ENCODE measurements at places on chromosomes 3 and 15.

DNA sequence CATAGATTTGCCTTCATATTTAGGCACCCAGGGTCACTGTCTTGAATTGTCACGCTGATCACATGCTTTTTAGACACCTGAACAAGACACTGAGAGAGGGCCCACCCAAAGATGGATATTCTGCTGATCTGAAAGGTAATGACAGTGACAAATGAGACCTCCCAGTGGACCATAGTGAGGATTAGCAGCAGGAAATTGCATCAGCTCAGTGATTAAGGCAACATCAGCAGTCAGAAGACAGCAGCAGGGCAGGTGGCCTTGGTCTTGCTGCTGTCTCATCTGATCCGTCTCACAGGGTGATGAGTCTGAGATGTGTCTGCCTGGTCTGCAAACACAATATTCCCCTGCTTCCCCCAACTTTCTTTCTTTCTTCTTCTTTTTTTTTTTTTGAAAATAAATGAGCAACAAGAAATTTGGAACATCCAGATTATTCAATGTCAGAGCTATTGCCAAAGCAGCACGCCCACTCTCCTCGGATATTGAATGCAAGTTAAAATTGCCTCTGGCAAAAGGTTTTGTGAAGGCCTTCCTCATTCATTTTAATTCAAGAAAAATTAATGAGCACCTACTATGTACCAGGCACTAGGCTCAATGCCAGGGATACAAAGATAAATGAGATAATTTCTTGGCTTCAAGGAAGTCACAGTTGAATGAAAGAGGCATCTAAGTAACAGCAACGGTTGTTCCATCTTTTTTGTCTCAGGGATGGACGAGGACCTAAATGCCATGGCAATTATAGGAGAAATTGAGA, 14.1 kb downstream of the OTOL1 start:
- no peak for DNase-seq

- no peak for DNase-seq
These were observed 10.6 kb downstream of the SMC4 start for GRCh38 chr3:160409812-160410610.

- no peak for DNase-seq
These were observed 60.4 kb downstream of the MB21D2 start for GRCh38 chr3:192857260-192857661.

DNA sequence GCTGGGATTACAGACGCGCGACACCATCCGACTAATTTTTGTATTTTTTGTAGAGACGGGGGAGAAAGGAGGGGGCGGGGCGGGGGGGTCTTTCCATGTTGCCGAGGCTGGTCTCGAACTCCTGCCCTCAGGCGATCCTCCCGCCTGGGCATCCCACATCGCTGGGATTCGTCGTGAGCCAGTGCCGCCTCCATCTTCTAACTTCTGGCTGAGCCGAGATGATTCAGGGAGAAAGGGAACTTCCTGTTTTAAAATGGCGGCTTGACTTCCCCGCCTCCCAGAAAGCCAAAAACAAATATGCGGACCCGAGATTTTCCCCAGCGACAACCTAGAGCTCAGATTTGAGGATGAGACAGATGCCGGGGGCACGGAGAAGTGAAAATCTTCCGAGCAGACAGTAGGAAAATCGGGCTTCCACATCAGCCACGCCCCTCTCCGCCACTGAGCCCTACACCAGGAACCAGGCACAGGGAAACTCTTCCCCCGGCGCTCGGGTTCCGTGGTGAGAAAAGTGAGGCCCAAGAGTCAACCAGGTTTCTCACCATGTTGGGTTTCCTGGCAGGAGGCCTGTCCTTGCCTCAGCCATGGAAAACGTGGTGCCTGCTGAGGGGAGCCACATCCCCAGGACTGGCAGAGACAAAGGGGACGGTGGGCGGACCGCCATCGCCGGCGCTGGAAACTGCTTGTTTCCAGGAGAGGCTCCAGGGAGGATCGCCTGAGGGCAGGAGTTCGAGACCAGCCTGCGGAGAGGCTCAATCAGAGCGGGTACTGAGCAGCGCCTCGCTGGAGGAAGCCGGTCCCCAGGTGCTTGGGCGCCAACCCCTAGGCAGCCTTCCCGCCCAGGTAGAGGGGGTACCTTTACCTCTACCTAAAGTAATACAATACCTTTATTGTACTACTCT, 18.7 kb downstream of the CHST14 start:
- DNase-seq: no peak

DNA sequence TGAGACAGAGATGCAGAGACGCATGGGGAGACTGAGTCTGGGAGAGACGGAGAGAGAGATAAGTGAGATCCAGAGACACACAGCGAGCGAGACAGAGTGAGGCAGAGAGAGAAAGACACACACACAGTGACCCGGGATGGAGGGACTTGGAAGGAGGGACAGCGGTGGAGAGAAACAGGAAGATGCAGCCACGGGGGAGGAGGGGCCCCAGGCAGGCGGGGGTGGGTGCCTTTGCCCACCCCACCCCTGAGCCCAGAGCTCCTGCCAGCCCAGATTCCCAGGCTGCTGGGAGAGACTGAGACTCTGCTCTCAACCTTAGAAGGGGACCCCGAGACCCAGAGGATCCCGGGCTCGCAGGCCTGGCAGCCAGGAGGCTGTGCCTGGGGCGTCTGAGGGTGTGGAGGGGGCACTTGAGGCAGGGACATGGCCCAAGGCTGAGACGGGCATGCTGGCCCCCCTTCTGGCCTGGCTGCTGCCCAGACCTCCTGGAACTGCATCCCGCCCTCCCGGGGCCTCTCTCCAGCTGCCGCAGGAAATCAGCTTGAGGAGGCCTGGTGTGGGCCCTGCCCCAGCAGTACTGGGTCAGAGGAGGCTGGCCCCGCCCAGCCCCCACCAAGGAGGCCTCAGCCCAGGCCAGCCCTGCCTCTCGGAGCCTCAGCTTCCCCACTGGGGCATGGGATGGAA, 18.1 kb downstream of the H1-8 start:
- DNase-seq: no peak

DNA sequence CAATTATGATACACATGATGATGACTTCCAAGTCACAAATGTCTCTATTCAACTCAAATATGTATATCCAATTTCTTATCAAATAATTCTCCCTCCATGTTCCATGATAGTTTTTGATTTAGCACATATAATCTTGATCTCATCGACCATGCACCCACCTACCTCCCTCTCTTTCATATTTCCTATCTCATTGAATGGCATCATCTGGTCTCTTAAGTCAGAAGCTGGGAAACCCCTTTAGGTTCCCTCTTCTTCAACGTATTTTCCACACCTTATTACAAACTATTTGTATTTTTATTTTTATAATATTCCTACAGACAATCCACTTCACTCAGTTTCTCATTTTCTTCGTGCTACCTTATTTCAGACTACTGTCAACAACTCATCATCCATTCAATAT, 56.9 kb upstream of the DPH6 start:
- no peak for DNase-seq

DNA sequence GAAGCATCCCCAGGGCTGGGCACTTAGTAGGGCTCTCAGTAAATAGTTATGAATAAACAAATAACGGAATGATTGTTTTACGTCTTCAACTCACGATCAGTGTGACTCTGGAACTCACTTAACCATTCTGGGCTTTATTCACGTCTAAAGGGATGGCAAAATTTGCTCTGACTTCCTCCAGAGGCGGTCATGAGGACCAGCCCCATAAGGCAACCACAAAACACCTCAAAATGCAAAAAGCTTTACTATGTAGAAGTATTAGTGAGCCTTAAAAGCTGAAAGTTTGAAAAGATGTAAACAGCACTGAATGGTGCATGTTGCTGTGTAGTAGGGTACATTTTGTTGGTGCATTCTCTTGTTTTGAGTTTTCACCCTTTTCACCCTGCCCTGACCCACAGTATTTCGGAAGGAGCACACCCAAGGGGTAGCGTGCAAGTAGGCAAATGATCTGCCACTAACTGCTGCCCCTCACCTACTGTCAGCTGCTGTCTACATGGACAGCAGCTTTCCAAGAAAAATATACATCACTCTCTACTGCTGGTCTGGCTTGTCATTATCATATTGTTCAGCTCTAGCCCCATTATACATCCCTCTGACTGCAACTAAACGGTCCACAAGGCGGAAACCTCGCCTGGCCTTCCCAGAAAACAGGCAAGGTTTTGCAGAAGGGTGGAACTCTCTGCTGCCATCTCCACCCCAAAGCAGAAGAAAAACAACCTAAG, 308.5 kb upstream of the PROK2 start:
- DNase-seq: no peak

DNA sequence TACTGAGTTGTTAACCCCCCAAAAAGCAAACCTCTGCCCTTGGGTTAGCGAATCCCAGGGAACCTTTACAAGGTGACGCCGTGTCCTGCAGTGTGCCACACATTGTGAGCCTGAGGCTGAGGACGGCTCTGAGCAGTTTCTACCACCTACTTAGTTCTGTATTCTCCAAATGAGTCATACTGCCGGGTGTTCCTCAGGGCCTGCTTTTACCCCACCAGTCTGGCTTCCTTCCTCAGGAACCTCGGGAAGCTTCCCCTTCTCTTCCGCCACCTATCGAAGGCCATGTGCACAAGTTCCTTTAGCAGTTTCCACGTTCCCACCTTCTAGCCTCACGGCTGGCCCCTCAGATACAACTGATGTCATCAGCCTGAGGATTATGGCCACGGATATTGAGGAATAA, 384.0 kb upstream of the TPM1 start:
- no peak for DNase-seq

DNA sequence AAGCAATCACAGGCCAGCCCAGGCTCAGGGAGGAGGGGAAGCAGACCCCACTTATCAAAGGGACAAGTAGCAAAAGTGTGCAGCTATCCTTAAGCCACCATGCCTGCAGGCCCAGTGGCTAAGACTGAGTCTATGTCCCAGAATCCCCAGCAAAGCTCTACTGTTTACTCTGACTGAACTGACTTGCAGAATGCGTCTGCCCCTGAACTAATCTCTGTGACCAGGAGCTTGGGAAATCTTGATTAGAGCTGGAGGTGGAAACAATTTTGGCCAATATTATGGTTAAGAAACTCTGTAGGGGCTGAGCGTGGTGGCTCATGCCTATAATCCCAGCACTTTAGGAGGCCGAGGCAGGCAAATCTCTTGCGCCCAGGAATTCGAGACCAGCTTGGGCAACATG, 22.6 kb downstream of the DPH3 start:
- DNase-seq: no peak

DNA sequence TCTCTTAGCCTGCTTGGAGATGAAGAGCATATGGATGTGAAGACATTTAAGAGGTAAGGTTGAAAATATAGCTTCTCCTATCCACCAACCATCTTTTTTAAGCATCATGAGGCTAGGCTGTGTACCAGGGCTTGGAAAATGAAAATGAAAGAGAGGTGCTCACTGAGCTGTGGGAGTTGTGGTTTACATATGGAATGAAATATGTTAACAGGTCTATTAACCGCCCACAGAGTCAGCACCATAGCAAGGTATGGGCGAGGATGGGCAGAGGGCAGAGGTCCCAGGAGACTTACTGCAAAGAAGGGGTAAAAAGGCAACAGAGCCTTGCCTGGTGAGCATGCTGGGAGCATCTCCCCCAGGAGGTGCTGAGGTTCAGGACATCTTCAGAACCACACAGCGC, 273.1 kb downstream of the GABRG3 start:
- no peak for DNase-seq

DNA sequence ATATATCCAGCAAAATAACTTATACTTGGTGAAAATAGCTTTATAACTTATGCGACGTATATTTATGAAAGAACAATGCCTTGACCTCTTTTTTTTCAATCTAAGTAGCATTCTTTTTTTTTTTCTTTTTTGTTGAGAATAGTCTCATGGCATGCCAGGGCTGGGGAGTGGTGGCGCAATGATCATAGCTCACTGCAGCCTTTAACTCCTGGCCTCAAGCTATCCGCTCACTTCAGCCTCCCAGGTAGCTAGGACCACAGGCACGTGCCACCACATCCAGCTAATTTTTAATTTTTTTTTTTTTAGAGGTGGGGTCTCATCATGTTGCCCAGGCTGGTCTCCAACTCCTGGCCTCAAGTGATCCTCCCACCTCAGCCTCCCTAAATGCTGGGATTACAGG, 43.5 kb downstream of the RAB8B start:
- no peak for DNase-seq

GRCh38 chr3:194571491-194572142, 61.6 kb downstream of the TMEM44 start:
- no peak for DNase-seq

DNA sequence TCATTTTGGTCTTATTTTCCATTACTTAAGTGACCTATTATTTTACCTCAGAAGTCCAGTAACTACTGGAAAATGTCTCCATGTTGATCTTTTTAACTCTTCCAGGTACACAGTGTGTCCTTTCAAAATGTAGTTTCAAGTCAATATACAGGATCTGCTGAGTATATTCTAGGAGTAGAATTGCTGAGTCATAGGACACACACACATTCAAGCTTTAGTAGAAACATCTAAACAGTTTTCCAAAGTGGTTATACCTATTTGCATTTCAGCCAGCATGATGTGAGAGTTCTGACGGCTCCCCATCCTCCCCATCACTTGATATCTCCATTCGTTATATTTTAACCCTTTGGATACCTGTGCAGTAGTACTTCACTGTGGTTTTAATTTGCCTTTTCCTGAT, 271.9 kb downstream of the MCTP2 start:
- no peak for DNase-seq

- no peak for DNase-seq
These were observed 3.9 kb downstream of the PLA2G4E start for GRCh38 chr15:42016971-42017370.

- DNase-seq: no peak
These were observed 325.7 kb downstream of the NEK10 start for GRCh38 chr3:27043328-27043955.

DNA sequence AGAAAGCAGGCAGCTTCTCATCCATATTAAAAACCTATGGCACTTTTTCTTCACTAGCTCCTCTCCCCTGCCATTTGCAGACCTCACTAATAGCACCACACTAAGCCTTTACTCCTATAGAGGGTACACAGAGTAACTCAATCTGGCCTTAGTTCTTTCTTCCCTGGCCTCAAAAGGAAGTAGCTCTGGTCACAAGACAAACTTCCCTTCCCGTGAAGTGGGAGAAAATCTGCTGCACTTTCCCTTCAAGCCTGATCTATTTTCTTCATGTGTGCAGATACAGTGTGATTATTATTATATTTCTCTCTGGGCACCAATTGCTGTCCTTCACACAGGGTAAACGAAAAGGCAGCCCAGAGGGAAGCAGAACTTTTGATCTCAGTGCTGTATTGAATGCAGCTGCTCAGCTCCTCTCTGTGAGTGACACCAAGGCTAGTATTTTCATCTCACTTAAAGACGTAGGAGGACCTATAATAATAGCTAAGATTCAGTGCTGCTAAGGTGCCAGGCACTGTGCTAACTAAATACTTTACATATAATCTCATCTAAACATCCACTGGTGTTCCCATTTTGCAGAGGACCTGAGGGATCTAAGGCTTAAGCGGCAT, 61.9 kb upstream of the RASGRP1 start:
- no peak for DNase-seq

- no peak for DNase-seq
These were observed 59.7 kb downstream of the STARD5 start for GRCh38 chr15:81264072-81264857.

DNA sequence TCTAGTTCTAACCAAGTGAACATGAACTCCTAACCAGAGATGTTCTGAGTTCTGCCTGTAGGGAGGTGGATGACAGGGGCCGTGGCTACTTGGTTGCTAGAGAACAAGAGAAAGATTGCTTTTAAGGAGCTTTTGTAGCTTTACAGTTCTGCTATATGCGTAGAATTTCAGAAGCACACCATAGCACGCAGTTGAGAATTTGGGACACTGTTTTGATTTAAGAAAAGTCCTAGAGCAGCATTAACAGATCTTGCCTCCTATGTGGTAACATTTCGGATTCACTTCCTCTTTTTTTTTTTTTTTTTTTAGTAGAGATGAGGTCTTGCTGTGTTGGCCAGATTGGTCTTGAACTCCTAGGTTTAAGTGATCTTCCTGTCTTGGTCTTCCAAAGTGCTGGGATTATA, 181.7 kb downstream of the TCF12 start:
- no peak for DNase-seq

Measured in stimulated activated CD4-positive, alpha-beta T cell treated with anti-CD3 and anti-CD28 coated beads, Interleukin-15, amount 100 ng/mL, for 1 hour (primary cell).